ENCODE measurements at places on chromosomes 3 and 15. TPM values are rescaled to one million over a fixed set of nuclear protein-coding genes. Genes with fewer than 3 reads are reported as not detected.

DNA sequence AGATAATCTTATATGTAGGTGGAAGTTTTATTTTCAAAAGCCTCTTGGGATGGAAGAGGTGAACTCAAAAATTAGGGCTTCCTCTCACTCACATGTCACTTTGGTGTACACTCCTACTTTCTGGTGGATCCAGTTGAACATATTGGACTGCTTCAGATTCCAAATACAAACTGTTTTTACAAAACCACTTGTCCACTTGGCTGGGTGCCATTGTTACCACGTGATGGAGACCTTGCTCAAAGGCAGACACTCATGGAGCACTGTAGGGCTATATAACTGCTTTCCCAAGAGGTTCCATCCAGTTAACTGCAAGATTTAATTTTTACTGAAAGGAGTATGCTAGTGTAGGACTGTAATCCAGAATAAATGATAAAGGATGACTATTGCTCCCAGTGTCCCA lies 307.0 kb downstream of the EPHA6 start:
- DNase-seq, result no peak

- no peak for DNase-seq
Measured at GRCh38 chr15:25433118-25433865, 5.5 kb downstream of the UBE3A start.

The PIF1 gene
- 5.4 TPM for total RNA-seq

The PLIN1 gene
- total RNA-seq, result under 0.01 TPM

The FAM174B gene
- 37.7 TPM for total RNA-seq

The SHISA5 gene
- total RNA-seq, result 133 TPM

DNA sequence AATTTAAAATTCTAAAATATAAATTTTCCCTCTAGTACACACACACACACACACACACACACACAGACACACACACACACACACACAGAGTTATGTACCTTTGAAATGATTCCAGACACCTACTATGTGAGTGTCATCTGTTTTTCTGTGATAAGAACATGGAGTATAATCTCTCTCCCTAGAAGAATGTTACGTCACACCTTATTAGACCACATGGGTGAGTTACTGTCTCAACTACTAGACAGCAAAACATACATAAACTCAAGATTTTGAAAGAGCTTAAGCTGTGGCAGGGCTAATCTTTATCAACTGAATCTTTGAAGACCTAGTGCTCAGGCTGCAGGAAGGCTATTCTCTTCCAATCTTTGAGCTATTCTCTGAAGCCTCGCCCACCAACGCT lies 385.9 kb upstream of the BCHE start:
- DNase-seq, result no peak

- DNase-seq, result no peak
Measured at GRCh38 chr3:182357928-182358327, 435.4 kb upstream of the ATP11B start.

DNA sequence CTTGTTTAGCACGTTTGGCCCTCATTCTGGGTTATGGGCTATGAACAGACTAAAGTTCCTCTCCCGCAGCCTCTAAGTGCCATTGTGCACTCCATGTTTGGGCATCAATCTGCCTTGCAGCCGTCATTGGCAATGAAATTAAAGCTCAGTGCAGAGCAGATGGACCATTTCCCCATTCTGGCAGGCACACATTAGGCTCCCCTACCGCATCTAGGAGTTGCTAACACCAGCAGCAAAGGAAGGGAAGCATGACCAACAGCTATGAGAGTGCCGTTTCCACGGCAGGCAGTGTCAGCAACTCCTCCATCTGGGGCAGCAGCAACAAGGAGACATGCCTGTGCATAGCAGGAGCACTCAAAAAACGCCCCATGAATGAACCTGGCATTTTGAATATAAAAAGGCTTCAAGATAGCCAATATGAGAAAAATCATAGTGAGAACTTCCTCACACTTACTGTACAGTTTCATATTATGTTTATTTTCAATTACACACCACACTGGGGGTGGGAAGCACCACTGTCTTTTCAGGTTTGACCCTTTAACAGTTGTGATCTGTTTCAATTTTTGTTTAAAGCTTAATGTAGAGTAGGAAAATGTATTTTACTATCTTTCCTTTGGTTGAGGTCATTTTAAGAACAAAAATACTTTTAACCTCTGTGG lies 218.7 kb downstream of the KCNMB2 start:
- DNase-seq, result no peak

- DNase-seq, result no peak
Measured at GRCh38 chr15:93302080-93302765, 213.2 kb upstream of the RGMA start.

- no peak for DNase-seq
Measured at GRCh38 chr3:161557445-161558150, 61.0 kb downstream of the OTOL1 start.

The CFAP20DC gene
- 1.2 TPM for total RNA-seq

The AGTR1 gene
- total RNA-seq, result under 0.01 TPM

DNA sequence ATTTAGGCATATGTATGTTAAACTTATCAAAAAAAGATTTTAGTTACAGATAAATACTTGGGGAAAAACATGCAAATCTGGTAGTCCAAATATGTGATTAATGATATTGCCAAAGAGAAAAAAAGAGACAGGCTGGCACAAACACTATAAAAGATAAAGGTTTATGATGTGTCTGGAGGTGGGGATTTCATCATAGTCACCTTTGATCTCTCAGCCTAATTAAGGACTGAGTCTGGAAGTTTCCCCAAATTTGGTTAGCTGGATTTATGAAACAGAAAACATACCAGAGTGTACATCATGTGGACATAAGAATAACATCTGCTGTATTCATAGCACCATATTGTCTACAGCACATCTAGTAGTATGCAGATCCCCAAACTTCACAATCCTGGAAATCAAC lies 157.0 kb downstream of the FGF12 start:
- DNase-seq, result no peak

GRCh38 chr15:71219645-71220044 lies 104.4 kb downstream of the THSD4 start:
- no peak for DNase-seq

- DNase-seq, result peak; percentile 44
Measured at GRCh38 chr3:171261487-171261886, 198.7 kb downstream of the TNIK start.

The CKMT1A gene
- not detected for total RNA-seq

- no peak for DNase-seq
Measured at GRCh38 chr3:116785226-116785625, 75.6 kb downstream of the TUSC7 start.

GRCh38 chr3:133857767-133858166 lies 37.9 kb downstream of the RAB6B start:
- no peak for DNase-seq

GRCh38 chr3:160781402-160781801 lies 25.4 kb downstream of the PPM1L start:
- no peak for DNase-seq

DNA sequence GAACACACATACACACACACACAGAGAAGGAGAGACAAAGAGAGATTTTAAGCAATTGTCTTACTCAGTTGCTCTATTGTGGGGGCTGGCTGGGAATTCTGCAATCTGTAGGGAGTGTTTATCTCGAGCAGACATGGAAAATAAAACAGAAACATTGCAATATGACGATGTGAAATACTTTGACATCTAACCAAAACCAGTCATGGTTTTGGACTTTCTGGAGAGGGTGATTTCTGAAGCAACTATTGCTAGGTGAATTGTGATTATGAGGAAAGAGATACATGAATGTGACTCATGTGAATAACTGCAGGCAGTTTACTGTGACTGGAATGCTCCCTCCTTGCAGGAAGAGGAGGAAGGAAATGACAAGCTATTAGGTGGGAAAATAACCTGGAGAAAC lies 12.3 kb upstream of the PHLDB2 start:
- peak; percentile 84 for DNase-seq

DNA sequence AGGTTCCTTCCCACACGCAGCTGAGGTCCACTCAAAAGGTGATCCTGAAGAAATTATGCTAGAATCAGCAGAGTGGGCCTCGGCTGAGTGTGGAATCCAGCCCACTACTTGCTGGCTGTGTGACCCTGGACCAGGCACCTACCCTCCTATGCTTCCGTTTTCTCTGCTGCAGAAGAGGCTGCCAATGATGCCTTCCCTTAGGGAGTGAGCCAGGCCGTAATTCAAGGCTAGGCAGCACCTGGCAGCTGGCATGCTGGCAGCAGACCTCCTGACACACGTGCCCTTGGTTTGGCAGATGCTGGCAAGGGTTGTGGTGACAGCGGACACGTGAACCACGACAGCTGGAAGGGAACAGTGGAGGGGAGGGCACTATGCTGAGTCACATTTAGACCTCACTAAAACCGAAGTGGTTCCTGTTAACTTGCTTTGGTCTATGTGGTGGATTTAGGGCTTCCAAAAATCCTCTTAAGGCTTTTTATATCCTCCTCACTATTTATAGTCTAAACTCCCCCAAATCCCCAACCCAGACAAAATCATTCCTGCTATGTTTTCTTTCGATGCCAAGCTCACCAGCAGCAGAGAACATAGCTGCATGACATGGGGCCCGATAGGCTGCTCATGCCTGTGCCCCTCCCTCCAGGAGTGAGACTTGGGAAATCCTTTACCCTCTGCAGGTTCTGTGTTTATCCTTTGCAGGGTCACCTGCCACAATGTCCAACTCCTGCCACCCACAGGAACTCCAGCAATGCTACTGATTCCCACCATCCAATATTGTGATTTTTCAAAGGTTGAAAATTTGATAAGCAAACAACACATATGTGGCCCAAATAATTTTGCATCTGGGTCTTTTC lies 10.6 kb upstream of the PCSK6 start:
- DNase-seq, result no peak

The SKOR1 gene
- total RNA-seq, result 0.05 TPM

The GPR156 gene
- total RNA-seq, result not detected

The ACP3 gene
- total RNA-seq, result not detected

DNA sequence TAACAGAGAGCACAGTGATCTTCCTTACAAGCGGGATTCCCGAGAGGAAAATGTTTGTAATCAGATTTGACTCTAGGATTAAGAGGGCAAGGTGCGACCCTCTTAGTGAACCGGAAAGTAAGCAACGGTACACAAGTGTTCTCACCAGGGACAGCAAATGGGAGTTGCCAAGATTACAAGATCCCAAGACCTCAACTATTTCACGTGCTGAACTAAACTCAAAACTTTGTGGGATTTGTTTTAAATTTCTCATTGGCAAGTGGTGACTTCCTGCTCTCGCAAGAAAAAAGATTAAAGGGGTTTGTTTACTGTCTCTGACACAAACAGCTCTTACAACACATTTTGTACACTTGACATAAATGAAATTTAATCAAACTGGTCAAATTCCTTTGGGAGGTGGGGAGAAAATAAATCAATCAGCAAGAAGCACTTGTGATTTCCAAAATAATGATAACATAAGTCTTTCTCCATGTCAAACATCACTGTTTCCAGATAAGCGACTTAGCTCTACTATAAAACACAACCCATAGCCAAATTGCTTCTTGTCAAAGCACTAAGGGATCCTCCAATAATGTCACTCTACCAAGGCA lies 2.2 kb upstream of the PGPEP1L start:
- DNase-seq, result no peak

- DNase-seq, result no peak
Measured at GRCh38 chr15:91264651-91265351, 164.7 kb downstream of the SV2B start.

DNA sequence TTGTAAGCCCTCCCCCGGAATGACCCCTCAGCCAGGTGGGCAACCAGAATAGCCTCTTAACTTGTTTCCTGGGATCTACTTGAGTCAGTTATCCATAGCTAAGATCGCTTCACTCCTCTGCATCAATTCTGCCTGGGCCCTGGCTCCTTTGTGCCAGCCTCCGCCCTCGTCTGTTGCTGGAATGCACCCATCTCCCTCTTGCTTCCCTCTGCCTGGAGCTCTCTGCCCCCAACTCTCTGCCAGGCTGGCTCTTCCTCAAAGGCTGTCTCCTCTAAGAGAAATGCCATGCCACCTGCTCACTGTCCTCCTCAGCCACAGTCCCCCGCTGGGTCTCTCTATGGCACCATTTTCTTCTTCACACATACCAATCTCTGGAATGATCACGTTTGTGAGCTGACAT lies 240.8 kb downstream of the ADAMTS17 start:
- no peak for DNase-seq

The PDCD7 gene
- 25.0 TPM for total RNA-seq

DNA sequence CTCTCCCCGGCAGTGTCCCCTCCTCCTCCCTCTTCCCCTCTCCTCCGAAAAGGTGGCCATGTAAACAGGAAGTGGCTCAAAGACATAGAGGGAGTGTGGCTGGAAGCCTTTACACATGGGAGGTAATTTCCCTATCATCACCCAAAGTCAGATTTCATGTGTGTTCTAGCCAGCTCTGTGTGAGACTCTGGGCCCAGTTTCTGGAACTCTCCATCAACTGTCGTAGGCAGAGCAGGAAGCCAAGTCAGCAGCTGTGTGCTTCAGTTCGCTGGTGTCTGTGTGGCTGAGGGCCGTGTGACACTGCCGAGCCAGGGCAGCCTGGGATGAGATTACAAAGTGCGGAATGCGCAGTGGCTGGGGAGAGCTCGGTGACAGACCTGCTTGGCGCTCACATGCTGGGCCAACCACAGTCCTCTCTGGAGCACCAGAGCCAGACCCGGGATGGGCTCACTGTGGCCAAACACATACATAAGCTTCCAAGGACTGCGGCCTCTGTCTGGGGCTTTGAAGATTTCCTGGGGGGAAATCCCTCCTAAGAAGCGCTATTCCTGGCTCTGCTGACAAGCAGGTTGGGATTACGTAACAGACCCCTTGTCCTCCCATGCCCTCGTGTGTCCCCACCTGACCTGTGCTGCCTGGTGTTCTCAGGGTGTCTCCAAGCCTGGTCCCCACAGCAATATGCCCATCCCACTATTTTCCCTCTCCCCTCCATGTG lies 50.7 kb downstream of the UMPS start:
- peak; percentile 41 for DNase-seq

- no peak for DNase-seq
Measured at GRCh38 chr15:24944954-24945353, 9.8 kb upstream of the SNRPN start.

- no peak for DNase-seq
Measured at GRCh38 chr3:141239511-141240281, 8.1 kb downstream of the PXYLP1 start.

DNA sequence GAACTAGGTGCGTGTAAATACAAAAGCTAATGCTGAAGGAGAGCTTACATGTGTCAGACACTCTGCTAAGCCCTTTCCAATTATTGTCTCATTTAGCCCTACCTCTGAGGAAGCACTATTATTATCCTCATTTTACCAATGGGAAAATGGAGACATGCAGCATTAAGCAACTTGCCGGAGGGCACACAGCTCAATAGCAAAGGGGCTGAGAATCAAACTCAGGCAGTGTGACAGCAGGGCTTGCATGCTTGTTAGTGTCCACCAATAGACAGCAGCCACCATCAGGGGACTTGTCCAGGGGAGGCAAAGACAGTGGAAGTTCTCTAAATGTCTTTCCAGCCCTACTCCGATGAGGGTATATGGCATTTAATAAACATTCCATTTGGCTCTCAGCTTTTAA lies 548.6 kb downstream of the MAGI1 start:
- DNase-seq, result no peak

DNA sequence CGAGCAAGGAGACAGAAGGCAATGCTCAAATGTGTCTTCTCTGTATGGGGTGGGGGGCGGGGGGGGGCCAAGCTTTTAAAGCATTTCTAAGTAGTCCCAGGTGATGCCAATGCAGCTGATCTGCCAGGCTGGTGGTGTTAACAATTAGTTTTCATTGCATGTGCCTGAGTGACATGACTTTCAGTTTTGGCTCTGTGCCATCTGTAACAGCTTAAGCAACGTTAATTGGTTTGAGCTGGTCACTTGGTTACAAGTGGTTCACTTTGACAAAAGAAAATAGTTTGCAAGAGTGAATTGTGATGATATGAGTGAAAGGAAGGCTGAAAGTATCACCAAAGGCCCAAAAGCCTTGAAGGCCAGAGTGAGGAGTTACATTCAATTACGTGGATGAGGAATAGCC lies 26.4 kb upstream of the LRIG1 start:
- peak; percentile 17 for DNase-seq

The GRIP2 gene
- not detected for total RNA-seq

- DNase-seq, result no peak
Measured at GRCh38 chr3:16410659-16411058, 102.8 kb downstream of the RFTN1 start.

Measured in dermis blood vessel endothelial cell (primary cell).